ENCODE measurements at places on chromosomes 5 and 9.
A peak's percentile ranks its signal among the peaks of the same experiment; 100 is the strongest.

GRCh38 chr5:67901814-67902496, 313.6 kb upstream of the PIK3R1 start:
- no peak for DNase-seq
- no peak overlapping the region for H3K27ac ChIP-seq
- H3K36me3 ChIP-seq, result no peaks in the 10 kb centered on the region
- H3K4me1 ChIP-seq, result no peaks in the 10 kb centered on the region
- no peaks in the 10 kb centered on the region for H3K27me3 ChIP-seq

DNA sequence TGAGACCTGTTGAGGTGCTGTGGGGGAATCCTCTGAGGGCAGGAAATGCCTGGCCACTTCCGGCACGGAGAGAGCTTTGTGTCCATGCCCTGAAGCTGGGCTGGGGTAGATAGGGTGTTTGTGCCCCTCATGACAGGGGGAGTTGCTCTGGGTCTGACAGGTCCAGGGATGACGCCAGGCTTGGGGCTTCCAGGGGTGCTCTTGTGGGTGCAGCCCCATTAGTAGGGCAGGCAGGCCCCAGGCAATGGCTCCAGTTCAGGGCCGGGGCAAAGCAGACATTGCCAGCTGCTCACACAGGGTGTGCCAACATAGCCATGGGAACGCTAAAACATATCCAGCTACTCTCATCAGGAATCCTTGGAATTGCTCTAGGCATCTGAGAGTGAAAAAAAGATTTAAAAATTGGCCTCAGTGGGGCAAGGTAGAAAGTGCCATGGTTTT, 21.1 kb downstream of the PITX1 start:
- H3K27me3 ChIP-seq, result no peaks in the 10 kb centered on the region
- no peaks in the 10 kb centered on the region for H3K36me3 ChIP-seq
- H3K4me3 ChIP-seq, result no peak overlapping the region
- no peaks in the 10 kb centered on the region for H3K4me1 ChIP-seq

- no peak for DNase-seq
- no peaks in the 10 kb centered on the region for H3K36me3 ChIP-seq
- H3K4me1 ChIP-seq, result no peaks in the 10 kb centered on the region
- H3K27me3 ChIP-seq, result no peaks in the 10 kb centered on the region
- H3K27ac ChIP-seq, result no peak overlapping the region
- H3K4me3 ChIP-seq, result no peak overlapping the region
Measured at GRCh38 chr5:123300266-123300665, 122.9 kb downstream of the CEP120 start.

DNA sequence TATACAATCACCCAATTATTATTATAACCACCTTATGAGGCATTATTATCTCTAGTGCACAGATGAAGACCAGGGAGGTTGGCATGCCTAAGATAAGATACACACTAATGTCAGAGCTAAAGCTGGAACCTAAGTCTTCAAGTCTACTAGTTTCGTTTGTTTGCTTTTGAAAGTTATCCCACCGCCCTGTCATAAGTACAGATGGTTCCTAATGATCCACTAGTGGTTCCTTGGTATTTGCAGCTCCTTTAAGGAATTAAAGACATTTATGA, 14.1 kb downstream of the NDUFA8 start:
- H3K27ac ChIP-seq, result no peak overlapping the region
- no peak for DNase-seq
- H3K27me3 ChIP-seq, result no peaks in the 10 kb centered on the region

GRCh38 chr5:167050568-167051401, 1240.7 kb upstream of the WWC1 start:
- no peaks in the 10 kb centered on the region for H3K36me3 ChIP-seq
- H3K4me3 ChIP-seq, result no peak overlapping the region
- no peaks in the 10 kb centered on the region for H3K27me3 ChIP-seq

DNA sequence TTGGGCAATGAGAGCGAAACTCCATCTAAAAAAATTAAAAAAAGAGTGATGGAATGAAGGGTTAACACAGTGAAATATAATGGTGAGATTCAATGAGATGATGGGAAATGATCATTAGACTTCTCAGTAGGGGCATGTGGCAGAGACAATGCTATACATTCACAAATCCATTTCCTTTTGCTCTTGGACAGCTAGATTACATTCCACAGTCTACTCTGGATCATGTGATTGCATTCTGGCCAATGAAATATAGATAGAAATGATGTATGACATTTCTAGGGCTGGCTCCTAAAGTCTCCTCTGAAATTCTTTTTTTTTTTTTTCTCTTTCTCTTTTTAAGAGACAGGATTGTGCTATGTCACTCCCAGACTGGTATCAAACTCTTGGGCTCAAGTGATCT, 3.8 kb upstream of the GALT start:
- H3K27me3 ChIP-seq, result no peaks in the 10 kb centered on the region
- H3K36me3 ChIP-seq, result no peaks in the 10 kb centered on the region
- H3K4me1 ChIP-seq, result peaks cover 8% of the 10 kb centered on the region

- DNase-seq, result no peak
- peaks cover 12% of the 10 kb centered on the region for H3K4me1 ChIP-seq
- H3K4me3 ChIP-seq, result no peak overlapping the region
- peaks cover 16% of the 10 kb centered on the region for H3K27me3 ChIP-seq
Measured at GRCh38 chr9:4301971-4302427, 2.1 kb upstream of the GLIS3 start.

DNA sequence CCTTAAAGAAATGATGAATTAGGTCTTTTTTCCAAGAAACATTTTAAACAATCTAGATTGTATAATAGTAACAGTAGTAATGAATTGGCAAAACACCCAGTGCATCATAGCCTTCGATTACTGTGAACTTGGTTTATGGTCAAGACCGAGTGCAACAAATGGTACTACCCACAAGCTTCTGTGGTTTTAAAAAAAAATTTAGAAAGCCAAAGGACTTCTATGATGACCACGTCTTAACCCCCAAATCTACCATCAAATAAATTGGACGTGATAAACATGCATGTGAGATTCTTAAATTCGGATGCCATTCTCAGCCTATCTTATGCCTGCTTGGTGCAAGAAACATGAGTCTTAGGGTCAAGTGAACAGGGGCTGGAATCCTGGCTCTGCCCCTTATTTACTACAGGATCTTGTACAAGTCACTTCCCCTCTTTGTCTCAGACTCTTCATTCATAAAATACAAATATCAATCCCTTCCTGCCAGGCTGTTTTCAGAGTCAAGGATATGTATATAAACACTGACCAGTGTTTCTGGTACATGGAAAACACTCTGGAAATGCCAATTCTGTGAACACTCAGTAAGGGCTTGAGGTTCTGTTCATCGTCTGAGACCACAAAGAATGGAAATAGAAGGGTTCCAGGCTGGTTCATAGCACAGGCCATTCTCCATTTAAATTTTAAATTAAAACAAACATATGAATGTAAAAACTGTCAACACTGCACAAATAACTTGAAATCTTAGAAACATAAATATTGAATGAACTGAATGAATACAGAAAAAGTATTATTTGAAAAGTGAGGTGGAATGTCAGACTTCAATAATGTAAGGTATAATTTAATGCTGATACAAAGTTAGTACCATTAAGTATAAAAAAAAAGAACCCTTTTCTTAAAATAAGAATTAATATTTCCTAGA, 107.8 kb downstream of the NR6A1 start:
- H3K4me3 ChIP-seq, result peak overlapping the region; percentile 16
- H3K4me1 ChIP-seq, result no peaks in the 10 kb centered on the region
- no peak for DNase-seq
- H3K27me3 ChIP-seq, result no peaks in the 10 kb centered on the region
- no peaks in the 10 kb centered on the region for H3K36me3 ChIP-seq
